HFFc6 (cell line): ENCODE measurements at places on chromosomes 16 and 17. TPM values are rescaled to one million over a fixed set of nuclear protein-coding genes. Genes with fewer than 3 reads are reported as not detected.

GRCh38 chr17:9104370-9105041 lies 83.2 kb downstream of the NTN1 start:
- no peak for DNase-seq

DNA sequence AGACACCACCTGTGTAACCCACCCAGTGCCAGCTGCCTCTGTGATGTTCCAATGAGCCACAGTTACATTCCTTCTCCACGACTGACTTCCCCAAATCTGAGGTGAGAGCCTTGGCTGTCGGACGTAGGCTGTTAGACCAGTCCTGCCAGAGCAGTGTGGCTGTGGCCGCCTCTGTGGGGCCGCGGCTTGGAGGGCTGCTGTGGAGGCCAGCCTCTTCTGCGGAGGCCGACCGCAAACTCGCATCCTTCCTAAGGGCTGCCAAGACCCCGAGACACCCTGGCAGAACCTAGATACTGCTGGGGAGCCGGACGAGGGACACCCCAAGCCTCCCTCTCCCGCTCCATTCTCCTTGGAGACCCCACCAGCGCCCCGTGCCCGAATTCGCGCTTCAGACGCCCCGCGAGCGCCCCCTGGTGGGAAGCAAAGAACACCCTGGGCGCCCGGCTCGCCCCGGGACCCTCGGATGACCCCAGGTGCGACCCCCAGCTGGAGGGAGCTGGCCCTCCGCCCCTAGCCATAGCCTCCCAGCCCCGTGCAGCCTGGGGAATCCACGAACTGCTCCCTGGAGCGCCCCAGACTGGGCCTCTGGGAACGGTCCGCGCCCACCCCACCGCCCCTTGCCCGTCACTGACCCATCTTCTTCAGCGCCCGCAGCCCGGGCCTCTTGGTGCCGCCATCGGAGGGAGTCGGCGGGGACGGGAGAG lies 547 bp downstream of the PLCD3 start:
- no peak for DNase-seq

KIFC3 gene
- 48.9 to 75.6 TPM (median 59.7 TPM) in 3 replicates for total RNA-seq

GRCh38 chr16:57802341-57803133 lies at the start of gene KIFC3:
TSS of gene KIFC3 (minus strand) at chr16:57802491. CDS start at chr16:57798243, 4,248 bp downstream.
- peak; percentile 62 for DNase-seq

DNA sequence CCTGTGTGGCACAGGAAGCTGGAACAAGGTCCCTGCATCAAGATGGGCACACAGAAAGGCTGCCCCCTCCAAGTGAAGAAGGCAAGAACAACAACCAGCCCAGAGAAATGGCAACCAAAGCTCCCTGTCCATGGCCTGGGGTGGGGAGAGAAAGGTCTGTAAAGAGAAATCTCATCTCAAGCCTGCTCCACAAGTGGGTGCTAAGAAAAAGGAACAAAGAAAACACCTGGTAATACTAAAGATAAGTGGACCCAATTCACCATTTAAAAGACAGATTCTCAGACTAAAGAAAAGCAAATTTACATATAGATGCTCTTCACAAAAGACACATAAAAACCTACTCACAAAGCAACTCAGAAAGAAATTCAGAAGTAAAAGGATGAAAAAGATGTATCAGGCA lies 107.4 kb downstream of the PARN start:
- DNase-seq, result no peak

- DNase-seq, result no peak
These were observed 48.6 kb upstream of the PVALEF start for GRCh38 chr17:81116704-81117103.
